ENCODE measurements at places on chromosomes 1 and 21.

GRCh38 chr1:32676945-32677344, 25.6 kb downstream of the SYNC start:
- no peak for DNase-seq

DNA sequence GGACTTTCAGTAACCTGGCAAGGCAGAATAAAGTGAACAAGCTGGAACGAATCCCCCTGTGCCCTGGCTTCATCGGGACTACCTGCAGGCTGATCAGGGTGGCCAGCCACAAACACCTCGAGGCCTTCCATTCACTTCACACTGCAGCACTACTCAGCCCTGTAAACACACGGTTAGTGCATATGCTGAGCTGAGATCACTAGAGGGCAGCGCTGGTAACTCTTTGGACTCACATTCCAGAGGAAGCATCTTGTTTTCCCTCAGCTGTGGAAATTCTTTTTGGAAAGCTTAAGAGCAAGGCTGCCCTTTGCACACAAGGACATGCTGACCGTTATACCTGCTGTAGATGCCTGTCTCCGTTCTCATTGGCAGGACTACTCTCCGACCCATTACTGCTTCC, 32.1 kb downstream of the PCSK9 start:
- DNase-seq, result peak; percentile 77

DNA sequence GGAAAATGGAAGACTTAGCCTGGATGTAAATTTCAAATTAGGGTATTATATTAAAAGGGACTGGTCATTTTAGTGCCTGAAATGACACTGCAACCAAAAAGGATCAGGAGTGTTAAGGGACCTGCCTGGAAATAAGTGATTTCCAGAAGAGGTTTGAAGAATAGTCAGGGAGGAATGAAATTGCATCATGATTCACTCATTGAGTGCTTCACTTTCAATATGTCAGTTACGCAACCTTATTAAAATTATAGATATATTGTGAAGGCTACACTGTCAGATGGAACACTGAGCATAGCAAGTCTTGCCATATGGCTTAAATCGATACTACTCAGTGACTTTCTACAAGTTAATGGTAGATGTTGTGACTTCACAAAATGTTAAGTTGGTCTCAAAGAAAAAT, 275.2 kb upstream of the DPYD start:
- DNase-seq, result no peak

- no peak for DNase-seq
Observed at GRCh38 chr1:44302541-44302940, 52.5 kb downstream of the ERI3 start.

DNA sequence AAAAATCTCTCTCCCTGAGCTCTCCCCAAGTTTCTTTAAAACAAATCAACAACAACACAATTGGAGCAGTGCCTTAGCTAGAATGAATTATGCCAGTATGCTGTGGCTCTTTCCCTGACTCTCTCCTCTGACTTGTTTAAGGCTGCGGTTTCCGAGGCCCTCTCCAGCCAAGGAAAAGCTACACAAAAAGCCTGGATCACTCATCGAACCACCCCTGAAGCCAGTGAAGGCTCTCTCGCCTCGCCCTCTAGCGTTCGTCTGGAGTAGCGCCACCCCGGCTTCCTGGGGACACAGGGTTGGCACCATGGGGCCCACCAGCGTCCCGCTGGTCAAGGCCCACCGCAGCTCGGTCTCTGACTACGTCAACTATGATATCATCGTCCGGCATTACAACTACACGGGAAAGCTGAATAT, 1.9 kb downstream of the S1PR1 start:
- DNase-seq, result peak; percentile 96

DNA sequence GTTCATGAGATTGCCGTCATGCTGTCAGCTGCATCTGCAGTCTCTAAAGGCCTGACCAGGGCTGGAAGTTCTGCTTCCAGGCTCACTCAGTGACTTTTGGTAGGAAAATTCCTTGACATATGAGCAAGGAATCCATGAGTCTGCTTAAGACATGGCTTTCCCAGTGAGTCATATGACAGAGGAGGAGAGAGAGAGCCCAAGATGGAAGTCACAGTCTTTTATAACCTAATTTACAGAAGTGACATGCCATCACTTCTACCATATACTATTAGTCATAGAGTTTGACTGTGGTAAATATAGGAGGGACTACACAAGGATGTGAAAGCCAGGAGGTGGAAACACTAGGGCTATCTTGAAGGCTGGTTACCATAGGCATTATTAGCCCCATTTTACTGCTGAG, 115.2 kb downstream of the ROR1 start:
- DNase-seq, result no peak

DNA sequence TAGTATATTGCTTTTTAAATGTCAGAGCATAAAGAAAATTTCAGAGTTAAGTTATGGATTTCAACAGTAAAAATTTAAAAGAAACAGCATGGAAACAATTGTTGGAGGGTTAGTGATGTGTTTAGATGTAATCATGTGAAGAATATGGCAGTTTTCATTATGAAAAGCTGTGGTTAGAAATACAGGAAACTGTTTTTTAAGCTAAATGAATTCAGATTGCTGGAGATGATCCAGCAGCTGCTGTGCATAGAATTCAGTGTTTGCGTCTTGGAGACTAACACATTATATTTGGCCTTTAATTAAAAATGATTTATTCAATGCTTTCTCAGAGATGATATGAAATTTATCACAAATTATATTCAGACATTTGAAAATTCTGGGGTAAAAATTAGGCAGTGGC, 273.6 kb upstream of the LRRC7 start:
- no peak for DNase-seq

Measured in dermis blood vessel endothelial cell (primary cell).